Subcutaneous preadipocyte (primary cell): ENCODE measurements at places on chromosomes 11 and 22. TPM values are rescaled to one million over a fixed set of nuclear protein-coding genes. Genes with fewer than 3 reads are reported as not detected.

The THOC5 gene
- 40.1 and 54.9 TPM in 2 replicates for total RNA-seq

The LDHAL6A gene
- not detected in 2 replicates for total RNA-seq

The MYO7A gene
- total RNA-seq = under 0.01 TPM in 1 of 2 replicates, not detected in the other

The RNF215 gene
- 12.9 and 14.5 TPM in 2 replicates for total RNA-seq

The RIMBP3B gene
- total RNA-seq = under 0.01 and 0.37 TPM in 2 replicates

The HSPB2 gene
- 0.20 and 0.73 TPM in 2 replicates for total RNA-seq

The IGLL5 gene
- total RNA-seq = not detected in 2 replicates

The TRIM6 gene
- 2.0 and 2.6 TPM in 2 replicates for total RNA-seq

The FDXACB1 gene
- total RNA-seq = 2.6 and 4.9 TPM in 2 replicates

The APOL3 gene
- total RNA-seq = 14.1 and 29.0 TPM in 2 replicates

The MMP1 gene
- 4.4 and 681 TPM in 2 replicates for total RNA-seq

The SOX10 gene
- not detected in 2 replicates for total RNA-seq

The RAB38 gene
- total RNA-seq = 1.8 TPM in 2 replicates

The TRIM48 gene
- not detected in 2 replicates for total RNA-seq

The MIAT gene
- total RNA-seq = 0.37 and 0.59 TPM in 2 replicates

The MGAT3 gene
- not detected in 2 replicates for total RNA-seq

The CTSW gene
- under 0.01 TPM in 1 of 2 replicates, not detected in the other for total RNA-seq

The GSTP1 gene
- total RNA-seq = 477 and 854 TPM in 2 replicates

The C11orf65 gene
- total RNA-seq = 0.39 and 1.8 TPM in 2 replicates

The LRRN4CL gene
- total RNA-seq = 16.4 and 38.2 TPM in 2 replicates

The SMIM35 gene
- total RNA-seq = not detected in 2 replicates

The MED17 gene
- total RNA-seq = 21.3 and 31.7 TPM in 2 replicates

The OR8D1 gene
- total RNA-seq = not detected in 2 replicates

The CLDN5 gene
- total RNA-seq = 0.37 TPM in 1 of 2 replicates, not detected in the other

The CBLIF gene
- total RNA-seq = not detected in 2 replicates

The C1QTNF5 gene
- 0.39 and 0.73 TPM in 2 replicates for total RNA-seq

The EXPH5 gene
- under 0.01 and 0.39 TPM in 2 replicates for total RNA-seq

The TSKU gene
- total RNA-seq = 25.4 and 26.0 TPM in 2 replicates

The SMTN gene
- total RNA-seq = 69.8 and 129 TPM in 2 replicates

The C22orf31 gene
- not detected in 2 replicates for total RNA-seq

The PDGFD gene
- total RNA-seq = 0.39 and 1.5 TPM in 2 replicates

The PEX26 gene
- 17.3 and 26.8 TPM in 2 replicates for total RNA-seq

The CCDC89 gene
- total RNA-seq = 4.3 and 4.8 TPM in 2 replicates

The ACCS gene
- 8.8 and 10.6 TPM in 2 replicates for total RNA-seq

The LARGE2 gene
- not detected in 2 replicates for total RNA-seq

The C11orf87 gene
- not detected in 2 replicates for total RNA-seq

The VPREB1 gene
- total RNA-seq = not detected in 2 replicates

The UPK3A gene
- not detected in 2 replicates for total RNA-seq

The ART5 gene
- total RNA-seq = not detected in 2 replicates

The BEST1 gene
- total RNA-seq = 4.1 and 4.8 TPM in 2 replicates

The MYOD1 gene
- total RNA-seq = not detected in 2 replicates

The VWCE gene
- total RNA-seq = 3.1 and 8.1 TPM in 2 replicates

The TMEM109 gene
- total RNA-seq = 36.9 and 39.7 TPM in 2 replicates

The TMEM151A gene
- under 0.01 and 0.20 TPM in 2 replicates for total RNA-seq

The PACSIN2 gene
- 29.0 and 33.8 TPM in 2 replicates for total RNA-seq

The TNNI2 gene
- total RNA-seq = not detected in 2 replicates

The CXCR5 gene
- not detected in 2 replicates for total RNA-seq

The IGSF9B gene
- total RNA-seq = 0.20 and 0.37 TPM in 2 replicates

The KRTAP5-6 gene
- total RNA-seq = not detected in 2 replicates

The H19 gene
- total RNA-seq = 3.1 and 40.4 TPM in 2 replicates

The OSM gene
- not detected in 2 replicates for total RNA-seq

The C11orf97 gene
- total RNA-seq = not detected in 2 replicates

The SLC43A3 gene
- 172 and 210 TPM in 2 replicates for total RNA-seq

The DDI1 gene
- not detected in 2 replicates for total RNA-seq

The DDTL gene
- total RNA-seq = 3.7 TPM in 2 replicates
